Activated CD4-positive, alpha-beta T cell treated with anti-CD3 and anti-CD28 coated beads for 36 hours (primary cell): ENCODE measurements at places on chromosomes 7 and 10.

- DNase-seq: no peak
These were observed 41.8 kb downstream of the FAM20C start for GRCh38 chr7:234051-234707.

- DNase-seq: no peak
These were observed 40.1 kb upstream of the SLC29A3 start for GRCh38 chr10:71278691-71279588.

DNA sequence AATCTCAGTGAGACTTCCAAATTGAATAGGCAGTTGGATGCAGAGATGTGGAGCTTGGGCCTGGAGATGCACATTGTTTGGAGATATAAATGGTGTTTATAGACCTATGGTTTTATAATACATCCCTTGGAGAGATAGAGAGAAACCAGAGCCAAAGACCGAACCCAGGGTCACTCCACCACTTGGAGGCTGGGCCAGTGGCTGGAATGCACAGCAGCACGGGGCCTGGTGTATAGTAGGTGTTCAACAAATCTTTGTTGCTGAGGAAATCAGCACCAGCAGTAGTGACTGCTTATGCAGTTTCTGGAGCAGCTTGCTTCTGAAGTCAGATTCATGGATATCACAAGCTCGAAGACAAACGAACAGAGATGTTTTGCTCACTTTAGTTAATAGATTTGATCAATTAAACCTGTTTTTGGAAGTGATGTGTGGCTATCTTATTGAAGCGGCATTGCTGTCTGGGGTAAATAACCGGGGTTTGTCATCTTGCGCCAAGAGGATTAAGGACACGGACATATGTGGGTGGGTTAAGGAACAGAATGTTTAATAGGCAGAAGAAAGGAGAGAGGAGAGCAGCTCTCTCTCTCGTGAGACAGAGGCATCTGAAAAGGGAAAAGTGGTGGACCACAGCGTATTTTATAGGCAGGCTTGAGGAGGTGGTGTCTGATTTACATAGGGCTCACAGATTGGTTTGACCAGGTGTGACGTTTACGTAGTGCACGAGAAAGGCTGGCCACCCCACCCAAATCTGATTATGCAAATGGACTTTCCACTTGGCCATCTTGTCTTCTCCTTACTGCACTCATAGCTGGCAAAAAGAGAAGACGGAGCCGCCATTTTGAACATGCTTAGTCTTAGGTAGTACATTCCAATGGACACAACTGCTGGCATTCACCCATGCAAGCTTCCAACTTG, 11.1 kb downstream of the RBP4 start:
- DNase-seq: no peak

- no peak for DNase-seq
These were observed 99.1 kb downstream of the PRPF18 start for GRCh38 chr10:13685885-13686284.
